ENCODE measurements at places on chromosomes 5 and 9.

DNA sequence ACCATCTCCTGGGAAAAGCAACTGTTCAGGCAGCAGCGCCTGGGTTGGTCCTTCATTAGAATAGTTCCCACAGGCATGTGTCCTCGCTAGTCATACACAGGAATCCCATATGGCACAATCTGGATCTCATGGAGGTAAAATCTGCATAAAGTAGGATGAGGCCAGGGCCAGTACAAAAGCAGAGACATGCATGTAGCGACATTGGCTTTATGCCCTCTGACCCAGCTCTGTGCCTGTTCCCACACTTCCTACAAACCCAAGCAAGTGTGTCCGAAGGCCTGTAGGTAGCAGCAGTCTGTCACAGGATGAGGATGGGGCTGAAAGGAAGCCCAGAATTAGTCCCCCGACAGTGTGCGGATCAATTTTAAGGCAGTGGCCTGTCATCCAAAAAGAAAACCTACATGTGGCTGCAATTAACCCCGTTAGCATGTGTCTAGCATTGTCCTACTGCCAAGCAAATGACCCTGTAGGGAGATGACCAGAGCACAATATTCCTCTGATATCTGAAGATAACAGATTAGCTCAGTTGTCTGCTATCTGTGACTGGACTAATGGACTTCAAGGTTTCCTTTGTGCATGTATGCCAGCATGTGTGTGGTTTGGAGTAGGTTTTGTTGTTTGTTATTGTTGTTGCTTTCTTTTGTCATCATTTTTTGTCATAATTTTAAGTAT is 178.8 kb downstream of the TMEM161B start:
- no peak for DNase-seq

DNA sequence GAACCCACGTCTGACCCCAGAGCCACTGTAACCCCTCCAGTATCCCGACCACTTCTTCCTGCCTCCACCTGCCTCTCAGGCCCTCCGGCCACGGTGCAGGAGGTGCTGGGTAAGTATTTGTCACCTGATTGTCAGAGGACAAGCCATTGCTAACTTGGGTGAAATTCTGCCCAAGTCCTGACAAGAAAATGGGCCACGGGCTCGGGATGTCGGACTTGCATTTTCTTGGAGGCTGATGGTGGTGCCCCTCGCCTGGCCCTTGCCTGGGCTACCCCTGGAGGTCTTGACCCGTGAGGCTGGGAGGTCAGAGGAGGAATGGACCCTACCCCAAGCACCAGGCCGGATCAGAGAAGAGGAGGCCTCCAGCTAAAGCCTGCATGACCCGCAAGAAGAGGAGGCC is 149.7 kb upstream of the COL5A1 start:
- DNase-seq = no peak

DNA sequence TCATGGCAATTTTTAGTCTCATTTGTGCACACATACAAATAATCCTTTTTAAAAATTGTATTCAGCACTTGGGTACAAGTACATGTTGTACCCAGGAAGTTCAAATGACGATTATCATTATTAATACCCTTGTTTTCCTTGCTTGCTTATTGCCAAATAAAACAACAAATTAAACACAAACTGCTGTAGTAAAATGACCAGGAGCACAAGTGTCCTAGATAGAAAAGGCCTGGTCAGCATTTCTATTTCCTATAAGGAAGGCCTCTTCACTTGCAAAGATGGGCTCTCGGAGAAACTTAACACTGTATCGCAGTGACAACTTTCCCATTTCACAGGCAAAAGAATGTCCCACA is 34.7 kb upstream of the PLPP1 start:
- no peak for DNase-seq

DNA sequence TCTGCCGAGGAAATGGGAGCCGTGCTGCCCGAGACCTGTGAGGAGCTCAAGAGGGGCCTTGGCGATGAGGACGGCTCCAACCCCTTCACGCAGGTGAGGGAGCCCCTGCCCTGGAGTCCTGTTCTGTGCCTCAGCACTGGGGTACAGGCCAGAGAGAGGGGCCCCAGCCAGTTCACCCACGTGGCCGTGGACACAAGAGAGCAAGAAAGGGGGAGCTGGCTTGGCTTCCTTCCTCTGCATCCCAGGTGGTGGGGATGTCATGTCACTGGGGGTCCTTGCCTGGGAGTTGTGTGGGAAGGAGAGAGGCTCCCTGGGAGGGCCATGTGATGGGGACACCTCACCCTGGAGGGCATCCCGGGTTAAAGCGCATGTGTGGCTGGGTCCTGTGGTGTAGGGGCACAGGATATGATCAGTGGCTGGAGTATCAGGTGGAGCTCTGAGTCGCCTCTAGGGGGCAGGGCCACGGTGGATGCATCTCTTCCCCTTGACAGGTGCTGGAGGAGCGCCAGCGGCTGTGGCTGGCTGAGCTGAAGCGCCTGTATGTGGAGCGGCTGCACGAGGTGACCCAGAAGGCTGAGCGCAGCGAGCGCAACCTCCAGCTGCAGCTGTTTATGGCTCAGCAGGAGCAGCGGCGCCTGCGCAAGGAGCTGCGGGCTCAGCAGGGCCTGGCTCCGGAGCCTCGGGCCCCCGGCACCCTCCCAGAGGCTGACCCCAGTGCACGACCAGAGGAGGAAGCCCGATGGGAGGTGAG is 7.5 kb downstream of the N4BP3 start:
- no peak for DNase-seq

DNA sequence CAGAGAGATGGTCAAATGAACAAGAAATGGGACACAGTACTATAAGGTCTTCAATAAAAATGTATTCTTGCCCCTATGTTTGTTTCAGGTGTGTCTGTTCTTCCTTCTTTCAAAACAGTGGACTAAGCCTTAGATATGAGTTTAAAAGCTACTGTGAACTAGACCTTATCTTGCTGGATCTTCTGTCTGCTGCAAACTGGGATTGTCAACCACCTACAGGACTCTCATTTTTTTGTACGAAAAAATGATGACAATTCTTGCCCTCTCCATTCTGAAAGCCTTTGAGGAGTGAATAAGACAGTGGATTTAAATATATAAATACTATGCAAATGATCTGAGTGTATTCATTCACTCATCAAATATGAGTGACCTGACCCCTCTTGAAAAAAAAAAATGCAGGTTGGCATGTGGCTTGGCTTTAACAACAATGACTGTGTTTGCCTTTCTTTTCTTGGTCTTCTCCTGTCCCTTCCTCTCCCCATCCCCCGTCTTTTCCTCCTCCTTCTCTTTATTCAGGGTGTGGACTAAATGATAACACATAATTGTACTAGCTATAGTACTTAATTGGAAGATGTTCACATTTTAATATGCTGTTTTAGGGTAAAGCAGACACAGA is 235.5 kb upstream of the TRIM32 start:
- no peak for DNase-seq

DNA sequence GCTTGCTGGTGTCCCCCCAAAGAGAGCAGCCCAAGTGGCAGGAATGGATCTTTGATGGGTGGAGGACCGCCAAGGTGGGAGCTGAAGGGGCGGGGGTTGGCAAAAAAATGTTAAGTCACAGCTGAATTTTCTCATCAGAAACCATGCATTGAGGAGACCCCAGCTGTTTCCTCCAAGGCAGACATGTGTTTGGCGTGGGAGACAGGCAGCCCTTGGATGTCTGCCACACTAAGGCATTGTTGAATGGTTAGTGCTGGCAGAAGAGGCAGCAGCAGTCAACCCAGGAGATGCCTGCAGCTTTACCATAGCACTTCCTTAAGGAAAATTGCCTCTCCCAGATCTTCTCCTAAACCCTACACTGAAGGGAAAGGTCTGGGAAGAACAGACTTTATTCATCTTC is 394.9 kb upstream of the CD180 start:
- DNase-seq = no peak

DNA sequence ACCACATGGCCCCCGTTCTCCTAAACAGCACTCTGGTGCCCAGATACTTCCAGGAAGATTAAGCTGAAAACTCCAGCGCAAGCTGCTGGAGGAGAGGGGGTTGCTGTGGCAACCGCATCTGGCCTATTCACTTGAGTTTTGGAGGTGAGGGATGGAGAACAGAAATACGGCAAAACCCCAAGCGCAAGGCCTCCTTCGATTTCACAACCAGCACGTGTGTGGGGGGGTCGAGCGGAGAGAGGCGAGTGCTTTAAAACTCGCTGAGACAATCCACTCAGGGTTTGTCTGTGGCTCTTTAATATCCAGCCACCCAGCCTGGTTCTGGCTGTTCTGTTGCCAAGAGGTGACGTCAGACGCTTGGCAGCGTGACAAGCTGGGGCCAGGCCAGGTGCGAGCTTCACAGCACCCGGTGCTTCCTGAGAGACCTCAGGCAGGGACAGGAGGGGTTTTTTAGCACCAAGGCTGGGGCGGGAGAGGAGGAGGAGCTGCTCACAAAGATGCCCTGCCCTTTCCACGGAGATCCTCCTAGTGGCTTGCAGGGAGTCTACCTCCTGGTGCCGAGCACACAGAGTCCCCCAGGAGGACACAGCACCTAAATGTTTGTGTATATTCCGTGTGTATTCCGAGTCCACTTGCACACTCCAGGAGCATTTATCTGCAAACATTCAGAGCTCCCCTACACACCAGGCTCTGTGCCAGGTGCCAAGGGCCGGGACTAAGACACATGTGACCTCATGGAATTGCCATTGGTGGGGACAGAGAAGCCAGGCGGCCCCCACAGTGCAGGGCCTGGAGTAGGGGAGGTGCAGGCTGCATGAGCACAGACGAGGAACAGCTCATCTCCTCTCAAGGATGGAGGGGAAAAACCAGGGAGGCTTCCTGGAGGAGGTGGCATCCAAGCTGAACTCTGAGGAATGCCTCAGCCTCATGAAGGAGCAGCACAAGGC is 194.6 kb downstream of the OLFM1 start:
- no peak for DNase-seq

DNA sequence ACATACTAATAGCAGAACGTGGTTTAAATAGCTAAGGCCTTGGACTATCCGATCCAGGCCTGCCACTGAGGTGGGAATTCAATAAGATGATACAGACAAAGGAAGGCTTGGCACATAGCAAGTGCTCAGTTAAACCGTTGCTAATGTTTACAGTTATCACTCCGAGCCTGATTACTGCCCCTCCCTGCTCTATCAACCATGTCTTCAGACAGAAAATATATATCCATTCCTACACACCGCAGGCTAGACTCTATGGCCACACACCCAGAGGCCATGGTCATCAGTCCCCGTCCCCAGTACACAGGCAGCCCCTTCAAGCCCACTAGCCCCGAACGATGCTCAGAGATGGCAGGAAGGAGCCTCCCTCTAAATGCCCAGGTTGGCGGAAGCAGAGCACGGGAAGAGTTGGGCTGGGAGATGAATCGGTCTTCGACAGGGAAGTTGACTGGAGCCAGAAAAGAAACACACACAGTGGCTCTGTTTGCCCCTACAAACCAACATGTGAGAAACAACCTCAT is 49.7 kb upstream of the STXBP1 start:
- no peak for DNase-seq

DNA sequence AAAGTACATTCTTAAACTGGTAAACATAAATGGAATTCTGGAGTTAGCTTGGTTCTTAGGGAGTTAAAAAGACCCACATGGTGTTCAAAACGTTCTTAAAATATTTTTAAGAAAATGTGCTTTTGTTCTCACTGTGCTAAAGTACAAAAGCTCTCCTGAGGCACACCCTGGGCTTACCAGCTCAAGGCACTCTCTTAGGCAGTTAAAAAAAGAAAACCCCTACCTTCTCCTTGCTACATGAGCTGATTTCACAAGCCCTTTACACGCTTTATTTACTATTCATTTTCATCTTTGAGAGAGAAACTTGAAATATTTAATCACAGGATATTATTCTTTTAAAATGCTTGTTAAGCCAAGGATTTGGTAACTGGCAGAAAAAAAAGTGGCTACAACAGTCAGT is 723.3 kb upstream of the GRAMD2B start:
- no peak for DNase-seq

DNA sequence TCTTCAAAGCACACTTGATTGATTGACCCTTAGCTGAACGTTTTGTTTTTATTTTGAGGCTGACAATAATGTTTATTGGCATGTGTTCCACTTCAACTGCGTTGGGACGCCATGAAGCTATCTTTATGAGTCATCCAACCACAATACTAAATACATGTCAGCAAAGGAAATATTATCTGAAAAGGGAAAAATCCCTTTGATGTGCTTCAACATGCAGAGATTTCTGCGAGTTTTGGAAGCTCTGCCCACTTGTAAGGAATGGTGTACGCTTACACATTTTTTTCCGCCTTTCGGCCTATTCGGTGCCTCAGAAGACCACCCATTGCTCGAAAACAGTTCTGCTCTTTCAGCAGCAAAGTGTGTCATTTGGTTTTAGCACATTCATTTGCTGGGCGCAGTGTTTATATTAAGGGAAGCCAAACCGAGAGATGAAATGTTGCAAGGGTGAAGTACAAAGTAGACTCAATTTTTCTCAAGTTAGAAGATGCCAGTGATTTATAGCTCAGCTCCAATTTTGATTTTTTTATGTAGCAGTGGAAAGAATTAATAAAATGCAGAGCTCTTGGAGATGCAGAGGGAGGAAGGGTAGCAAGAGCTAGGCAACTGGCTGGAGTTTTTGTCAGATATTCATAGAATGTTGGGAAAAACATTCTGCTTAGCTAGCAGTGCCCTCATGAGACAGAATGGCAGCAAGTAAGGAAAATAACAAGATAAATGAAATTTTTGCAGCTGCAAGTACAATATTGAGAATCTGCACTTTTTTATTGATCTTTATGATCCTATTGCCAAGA is 68.9 kb downstream of the PRDM6 start:
- peak; percentile 22 for DNase-seq

- no peak for DNase-seq
Observed at GRCh38 chr9:99070681-99071080, 34.2 kb upstream of the TGFBR1 start.

GRCh38 chr5:140327589-140327988 is 18.8 kb downstream of the HBEGF start:
- no peak for DNase-seq
